ENCODE measurements at places on chromosomes 2 and 18. TPM values are rescaled to one million over a fixed set of nuclear protein-coding genes. Genes with fewer than 3 reads are reported as not detected.

The FAP gene
- total RNA-seq = 0.76 TPM

The TXNDC2 gene
- not detected for total RNA-seq

The AQP12B gene
- total RNA-seq = not detected

The FAM228A gene
- not detected for total RNA-seq

The PSTPIP2 gene
- 13.8 TPM for total RNA-seq

The NPHP1 gene
- 0.15 TPM for total RNA-seq

The SPATA3 gene
- not detected for total RNA-seq

The CCDC142 gene
- total RNA-seq = 38.1 TPM

All from T-helper 1 cell treated with Interleukin-12 subunit alpha and Interleukin-12 subunit beta and Interleukin-4 antibody, amounts not matched to agents 30 ng/mL and 1 ng/mL, for 36 hours (primary cell).